ENCODE measurements at places on chromosomes 7 and 10. TPM values are rescaled to one million over a fixed set of nuclear protein-coding genes. Genes with fewer than 3 reads are reported as not detected.

DNA sequence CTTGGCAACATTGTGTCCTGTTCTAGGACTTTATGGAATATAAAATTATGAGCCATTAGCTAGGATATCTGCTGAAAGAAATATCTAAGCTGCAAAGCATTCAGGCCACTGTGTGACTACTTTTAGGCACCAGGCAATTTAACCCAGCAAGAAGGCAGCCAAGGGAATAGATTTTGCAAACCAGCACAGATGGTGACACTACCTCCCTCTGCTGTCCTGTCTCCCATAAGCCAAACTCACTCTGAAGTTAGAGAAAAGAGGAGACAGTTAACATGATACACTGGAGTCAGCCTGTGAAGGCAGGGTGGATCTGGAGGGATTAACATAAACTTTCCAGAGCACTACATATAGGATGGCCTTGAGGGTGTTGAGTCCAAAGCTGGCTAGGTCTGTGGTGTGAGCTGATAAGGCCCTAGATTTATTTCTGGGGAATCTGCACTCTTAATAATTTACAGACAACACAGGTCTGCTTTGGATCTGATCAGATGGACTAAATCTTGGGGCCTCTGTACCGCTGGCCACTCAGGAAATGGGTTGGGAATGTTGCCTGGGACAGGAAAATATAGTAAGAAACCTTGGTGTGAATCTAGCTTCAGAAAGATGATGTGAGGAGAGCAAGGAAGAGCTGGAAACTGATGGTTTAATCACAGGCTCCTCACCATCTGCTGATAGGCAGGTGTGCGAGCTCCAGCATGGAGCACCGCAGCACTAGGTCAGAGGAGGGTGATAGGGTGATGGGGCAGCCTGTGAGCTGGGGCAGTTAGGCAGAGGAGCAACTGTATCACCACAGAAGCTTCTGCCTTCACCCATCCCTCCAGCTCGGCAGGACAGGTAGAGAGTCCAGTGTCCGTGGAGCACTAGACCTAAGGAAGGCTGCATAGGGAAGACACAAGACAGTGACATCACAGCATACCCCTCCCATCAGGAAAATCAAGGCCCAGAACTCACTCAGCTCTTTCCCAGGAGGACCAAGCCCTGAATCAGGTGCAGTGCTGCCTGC is 229.9 kb upstream of the PRSS1 start:
- H3K36me3 ChIP-seq = no peaks in the 10 kb centered on the region
- H3K4me3 ChIP-seq = no peak overlapping the region
- DNase-seq = no peak
- no peaks in the 10 kb centered on the region for H3K4me1 ChIP-seq
- peaks cover 10% of the 10 kb centered on the region for H3K27me3 ChIP-seq

GRCh38 chr10:99551158-99551557 is 18.4 kb downstream of the NKX2-3 start:
- H3K36me3 ChIP-seq = no peaks in the 10 kb centered on the region
- no peak for DNase-seq
- H3K27me3 ChIP-seq = peaks cover 90% of the 10 kb centered on the region
- no peak overlapping the region for H3K4me3 ChIP-seq
- no peak overlapping the region for H3K27ac ChIP-seq
- no peaks in the 10 kb centered on the region for H3K4me1 ChIP-seq

The SEMA4G gene
- 38.9 TPM for polyA plus RNA-seq

The NUTM2D gene
- 0.42 TPM for polyA plus RNA-seq

- no peaks in the 10 kb centered on the region for H3K27me3 ChIP-seq
- peak; percentile 56 for DNase-seq
- H3K4me3 ChIP-seq = peak overlapping the region; percentile 90
- peaks cover 34% of the 10 kb centered on the region for H3K4me1 ChIP-seq
These were observed 2.0 kb downstream of the CUL1 start for GRCh38 chr7:148700661-148701064.

GRCh38 chr7:150988230-150989226 is 2.3 kb upstream of the NOS3 start:
- DNase-seq = peak; percentile 75
- H3K27ac ChIP-seq = peak overlapping the region; percentile 94
- H3K36me3 ChIP-seq = no peaks in the 10 kb centered on the region

GRCh38 chr7:8035647-8036518 is 67.3 kb downstream of the GLCCI1 start:
- no peak overlapping the region for H3K4me3 ChIP-seq
- no peaks in the 10 kb centered on the region for H3K36me3 ChIP-seq
- no peaks in the 10 kb centered on the region for H3K4me1 ChIP-seq
- no peaks in the 10 kb centered on the region for H3K27me3 ChIP-seq

DNA sequence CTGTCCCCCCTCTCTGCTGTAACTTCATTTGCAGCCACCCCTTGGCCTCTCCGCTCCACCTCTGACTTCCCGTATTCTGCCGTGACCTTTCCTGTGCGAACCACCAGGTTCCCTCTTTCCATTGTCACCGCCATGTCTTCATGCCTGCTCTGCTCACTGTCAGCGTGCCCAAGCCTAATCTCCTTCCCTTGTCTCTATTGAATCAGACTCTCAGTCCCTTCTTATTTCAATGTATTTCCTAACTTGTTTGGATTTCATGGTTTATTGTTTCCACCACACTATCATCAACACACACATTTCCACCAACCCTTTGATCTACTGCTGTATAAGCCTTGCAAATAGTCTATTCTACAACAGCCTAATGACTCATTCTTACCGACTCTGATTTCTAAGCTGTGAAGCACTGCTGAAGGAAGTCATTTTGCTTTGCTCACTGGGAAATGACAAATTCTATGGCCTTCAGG is 30.0 kb upstream of the INHBA start:
- H3K4me1 ChIP-seq = no peaks in the 10 kb centered on the region
- DNase-seq = no peak
- no peaks in the 10 kb centered on the region for H3K36me3 ChIP-seq
- H3K4me3 ChIP-seq = no peak overlapping the region
- H3K27ac ChIP-seq = no peak overlapping the region

DNA sequence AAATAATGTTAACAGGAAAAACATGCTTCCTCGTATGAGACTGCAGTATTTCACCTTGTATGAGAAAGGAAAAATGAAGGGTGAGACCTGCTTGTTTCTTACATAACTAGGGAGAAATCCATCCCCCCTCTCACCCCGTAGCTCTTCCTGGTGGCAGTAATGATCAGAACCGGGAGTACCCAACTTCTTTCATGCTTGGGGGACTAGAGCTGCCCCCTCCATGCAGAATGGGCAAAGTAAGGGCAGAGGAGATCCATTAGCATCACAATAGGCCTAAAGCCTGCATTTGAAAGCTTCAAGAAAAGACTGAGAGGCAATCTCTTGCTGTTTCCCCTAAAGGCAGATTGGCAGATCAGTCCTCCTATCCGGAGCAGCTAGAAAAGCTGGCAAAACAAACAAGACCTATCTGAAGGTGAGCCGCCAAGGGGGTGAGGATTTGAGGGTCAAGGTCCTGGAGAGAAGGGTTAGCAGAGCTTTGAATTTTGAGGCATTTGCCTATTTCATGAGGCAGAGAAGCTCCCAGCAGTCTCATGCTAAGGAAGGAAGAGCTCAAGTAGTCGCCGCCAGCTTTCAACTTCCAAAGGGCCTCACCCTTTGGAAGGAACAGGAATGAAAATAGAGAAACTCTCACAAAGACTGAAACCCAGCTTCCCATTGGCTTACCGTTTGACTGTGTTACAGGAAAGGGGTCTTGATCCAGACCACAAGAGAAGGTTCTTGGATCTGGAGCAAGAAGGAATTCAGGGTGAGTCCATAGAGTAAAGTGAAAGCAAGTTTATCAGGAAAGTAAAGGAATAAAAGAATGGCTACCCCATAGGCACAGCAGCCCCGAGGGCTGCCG is 36.2 kb downstream of the BAG3 start:
- H3K4me3 ChIP-seq = no peak overlapping the region
- no peaks in the 10 kb centered on the region for H3K27me3 ChIP-seq
- peak overlapping the region; percentile 73 for H3K27ac ChIP-seq
- peak; percentile 33 for DNase-seq
- H3K4me1 ChIP-seq = peaks cover 13% of the 10 kb centered on the region
- H3K36me3 ChIP-seq = no peaks in the 10 kb centered on the region

GRCh38 chr10:102621443-102622325 is 22.6 kb upstream of the TRIM8 start:
- no peaks in the 10 kb centered on the region for H3K36me3 ChIP-seq
- peak overlapping the region; percentile 34 for H3K27ac ChIP-seq
- peaks cover 29% of the 10 kb centered on the region for H3K4me1 ChIP-seq
- no peak overlapping the region for H3K4me3 ChIP-seq
- no peaks in the 10 kb centered on the region for H3K27me3 ChIP-seq

DNA sequence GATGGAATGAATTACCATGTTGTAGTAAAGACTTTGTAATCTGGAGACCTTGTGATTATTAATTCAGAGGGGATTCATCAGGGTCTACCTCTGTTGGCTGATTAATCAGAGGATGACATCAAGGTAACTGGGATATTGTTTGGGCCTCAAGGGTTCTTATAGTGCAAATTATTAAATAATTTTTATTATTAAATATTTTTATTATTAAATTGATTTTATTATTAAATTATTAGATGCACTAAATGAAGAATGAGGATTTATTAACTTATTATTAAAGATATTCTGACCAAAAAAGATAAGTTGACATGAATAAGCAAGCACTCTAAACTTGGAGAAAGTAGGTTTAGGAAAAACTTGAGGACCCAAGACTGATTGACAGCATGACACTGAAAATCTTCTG is 661.7 kb downstream of the NRG3 start:
- no peak overlapping the region for H3K4me3 ChIP-seq
- no peak for DNase-seq
- no peak overlapping the region for H3K27ac ChIP-seq

Measured in hepatocyte (in vitro differentiated cells).